ENCODE measurements at places on chromosomes 6 and 20. TPM values are rescaled to one million over a fixed set of nuclear protein-coding genes. Genes with fewer than 3 reads are reported as not detected.

DNA sequence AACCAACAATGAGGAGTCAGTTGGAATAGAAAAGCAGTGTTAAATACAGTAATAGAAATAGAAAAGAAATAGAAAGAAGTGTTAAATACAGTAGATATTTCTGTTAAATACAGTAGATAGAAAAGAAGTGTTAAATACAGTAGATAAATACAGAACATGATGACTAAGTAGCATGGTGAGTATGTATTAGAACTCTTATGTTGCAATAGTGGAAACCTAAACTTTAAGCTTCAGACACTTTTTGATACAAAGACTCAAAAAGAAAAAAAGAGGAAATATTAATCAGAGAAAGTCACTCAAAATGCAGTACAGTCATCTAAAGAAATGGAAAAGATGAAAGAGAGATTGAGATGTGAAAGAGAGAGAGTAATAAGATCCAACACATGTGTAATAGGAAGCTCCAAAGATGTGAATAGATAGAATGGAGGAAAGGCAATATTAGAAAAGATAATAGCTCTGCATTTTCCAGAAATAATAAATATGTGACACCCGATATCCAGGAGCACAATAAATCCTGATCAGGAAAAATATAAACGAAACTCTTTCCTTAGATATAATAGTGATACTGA lies 131.5 kb upstream of the KCNK16 start:
- H3K27ac ChIP-seq = no peak overlapping the region
- no peaks in the 10 kb centered on the region for H3K36me3 ChIP-seq
- DNase-seq = no peak
- H3K27me3 ChIP-seq = no peaks in the 10 kb centered on the region

- H3K36me3 ChIP-seq = no peaks in the 10 kb centered on the region
- no peaks in the 10 kb centered on the region for H3K27me3 ChIP-seq
- H3K4me3 ChIP-seq = no peak overlapping the region
- no peak overlapping the region for H3K27ac ChIP-seq
- DNase-seq = no peak
- H3K4me1 ChIP-seq = no peaks in the 10 kb centered on the region
Observed at GRCh38 chr6:156497618-156498017, 279.6 kb upstream of the ARID1B start.

GRCh38 chr6:167565388-167565787 lies 240.5 kb downstream of the TTLL2 start:
- no peak overlapping the region for H3K27ac ChIP-seq
- H3K27me3 ChIP-seq = no peaks in the 10 kb centered on the region
- H3K36me3 ChIP-seq = no peaks in the 10 kb centered on the region
- no peaks in the 10 kb centered on the region for H3K4me1 ChIP-seq
- H3K4me3 ChIP-seq = no peak overlapping the region

Gene KIF6
- 2.7 TPM for total RNA-seq

- DNase-seq = no peak
- H3K27me3 ChIP-seq = no peaks in the 10 kb centered on the region
- H3K27ac ChIP-seq = no peak overlapping the region
- peaks cover 16% of the 10 kb centered on the region for H3K36me3 ChIP-seq
Observed at GRCh38 chr20:44973053-44973452, 6.7 kb downstream of the STK4 start.

DNA sequence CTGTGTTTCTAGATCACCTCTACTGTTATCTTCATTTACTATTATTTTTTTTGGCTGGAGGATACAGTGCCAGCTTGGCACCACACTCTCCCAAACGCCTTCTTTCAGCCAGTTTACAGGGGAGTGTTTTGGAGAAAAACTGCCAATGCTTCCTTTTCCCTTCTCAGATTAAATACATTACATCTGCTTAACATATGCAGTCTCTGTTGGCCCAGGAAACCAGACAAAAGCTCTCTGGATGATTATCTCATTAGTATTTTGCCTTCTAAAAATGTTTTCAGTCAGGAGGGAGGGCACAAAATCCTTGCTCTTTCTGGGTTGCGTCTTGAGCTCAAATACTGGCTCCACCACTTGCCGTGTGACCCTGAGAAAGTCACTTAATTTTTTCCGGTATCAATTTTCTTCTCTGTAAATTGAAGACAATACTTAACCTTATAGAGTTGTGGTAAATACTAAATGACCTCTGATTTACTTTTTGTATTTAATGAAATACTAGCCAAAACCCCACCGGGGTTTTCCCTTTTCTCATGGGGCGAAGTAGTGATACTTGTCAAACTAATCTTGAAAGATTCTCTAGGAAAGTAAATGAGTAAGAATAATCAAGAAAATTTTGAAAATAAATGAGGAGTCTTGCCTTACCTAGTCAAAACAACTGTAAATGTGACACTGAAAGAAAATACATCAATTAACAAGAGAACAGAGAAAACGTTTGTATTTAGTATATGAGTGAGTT lies 146.2 kb downstream of the MMS22L start:
- H3K36me3 ChIP-seq = no peaks in the 10 kb centered on the region
- DNase-seq = no peak
- H3K4me1 ChIP-seq = no peaks in the 10 kb centered on the region
- H3K27ac ChIP-seq = no peak overlapping the region
- no peaks in the 10 kb centered on the region for H3K27me3 ChIP-seq
- H3K4me3 ChIP-seq = no peak overlapping the region

Gene MOG
- not detected for total RNA-seq

DNA sequence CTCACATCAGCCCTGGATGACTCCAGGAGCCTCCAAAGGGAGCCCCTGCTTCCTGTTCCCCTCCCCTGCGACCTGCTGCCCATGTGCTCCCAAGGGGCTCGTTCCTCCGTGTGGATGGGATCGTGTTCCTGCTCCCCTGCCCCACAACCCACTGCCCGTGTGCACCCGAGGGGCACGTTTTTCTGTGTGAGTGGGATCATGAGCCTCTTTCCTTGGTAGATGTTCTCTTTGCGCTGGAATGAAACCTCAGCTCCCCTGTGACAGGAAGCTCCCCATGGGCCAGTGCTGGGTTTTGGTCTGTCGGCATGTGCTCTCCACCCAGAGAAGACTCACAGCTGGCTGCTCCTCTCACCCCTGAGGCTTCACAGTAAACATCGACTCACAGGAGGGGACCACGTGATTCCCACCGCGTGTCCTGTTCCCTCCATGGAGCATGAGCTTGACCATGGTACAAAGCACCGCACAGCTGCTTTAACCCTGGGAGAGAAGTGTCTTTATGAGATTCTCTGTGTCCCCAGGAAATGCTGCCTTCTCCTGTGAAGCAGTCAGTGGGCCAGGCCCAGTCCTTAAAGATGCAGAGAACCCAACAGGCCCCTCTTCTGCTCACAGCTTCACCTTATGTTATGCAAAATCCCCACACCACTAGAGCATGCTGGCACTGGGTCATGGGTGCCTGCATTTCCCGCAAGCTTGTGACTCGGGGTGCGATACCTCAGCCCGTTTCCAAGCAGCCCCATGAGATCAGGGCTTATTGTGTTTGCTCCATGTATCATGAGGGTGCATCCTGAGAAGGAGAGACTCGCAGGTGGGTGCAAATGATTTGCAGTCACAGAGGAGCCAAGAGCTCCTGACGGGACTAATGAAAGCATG lies 215.1 kb downstream of the ERMARD start:
- peaks cover 5% of the 10 kb centered on the region for H3K4me1 ChIP-seq
- H3K36me3 ChIP-seq = no peaks in the 10 kb centered on the region
- no peak for DNase-seq
- H3K27ac ChIP-seq = no peak overlapping the region

Gene LAMA5
- total RNA-seq = 63.9 TPM

DNA sequence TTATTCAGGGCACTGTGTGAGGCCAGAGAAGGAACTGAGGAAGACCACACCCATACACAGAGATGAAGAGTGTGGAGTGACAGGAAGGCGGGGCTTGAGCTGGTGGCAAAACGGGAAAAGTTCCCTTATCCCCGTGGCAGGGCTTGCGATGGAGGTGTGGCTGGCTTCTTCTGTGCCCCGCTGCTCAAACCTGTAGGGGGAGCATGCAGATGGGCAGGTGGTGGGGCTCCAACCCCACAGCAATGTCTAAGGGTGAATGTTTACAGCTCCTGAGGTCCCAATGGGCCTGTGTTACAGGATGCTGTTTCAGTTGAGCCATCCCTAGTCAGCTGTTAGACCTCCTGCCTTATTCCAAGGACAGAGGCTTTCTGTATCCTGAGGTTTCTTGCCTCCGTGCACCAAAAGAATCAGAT lies 105.9 kb downstream of the LY86 start:
- peaks cover 16% of the 10 kb centered on the region for H3K4me1 ChIP-seq
- no peaks in the 10 kb centered on the region for H3K36me3 ChIP-seq
- no peaks in the 10 kb centered on the region for H3K27me3 ChIP-seq
- no peak for DNase-seq
- H3K4me3 ChIP-seq = no peak overlapping the region

DNA sequence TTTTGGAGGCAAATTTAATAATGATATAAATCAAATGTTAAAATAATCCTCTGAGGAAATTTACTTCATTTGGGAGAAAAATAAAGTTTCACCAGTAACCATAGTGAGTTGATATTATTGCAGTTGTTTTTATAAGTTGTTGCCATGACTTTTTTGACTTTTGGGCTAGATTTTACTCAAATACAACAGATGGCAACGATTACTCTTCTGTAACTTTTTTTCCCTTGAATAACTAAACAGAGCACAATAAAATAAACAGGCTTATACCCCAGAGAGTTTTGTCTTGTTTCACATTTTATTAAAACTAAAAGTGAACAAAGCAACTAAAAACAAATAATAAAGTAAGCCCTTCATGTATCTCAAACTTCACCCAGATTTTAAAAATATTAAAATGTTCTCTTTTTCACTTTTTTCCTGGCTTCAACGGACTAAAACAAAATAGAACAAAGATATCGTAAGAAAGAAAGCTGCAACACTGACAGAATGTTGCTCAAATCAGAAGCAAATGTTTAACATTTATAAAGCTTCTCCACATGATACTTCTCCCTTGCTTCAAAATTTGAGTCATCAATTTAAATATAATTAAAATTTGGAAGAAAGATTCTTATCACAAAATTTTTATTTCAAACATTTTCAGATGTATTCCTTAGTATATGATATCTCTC lies 42.5 kb upstream of the BMP5 start:
- no peaks in the 10 kb centered on the region for H3K4me1 ChIP-seq
- no peak for DNase-seq
- no peak overlapping the region for H3K27ac ChIP-seq
- H3K36me3 ChIP-seq = no peaks in the 10 kb centered on the region
- H3K4me3 ChIP-seq = no peak overlapping the region

Gene CRIP3
- total RNA-seq = 21.3 TPM

- H3K27me3 ChIP-seq = no peaks in the 10 kb centered on the region
- no peaks in the 10 kb centered on the region for H3K4me1 ChIP-seq
- no peak for DNase-seq
- no peak overlapping the region for H3K4me3 ChIP-seq
- H3K36me3 ChIP-seq = no peaks in the 10 kb centered on the region
Observed at GRCh38 chr6:54805077-54805476, 41.5 kb upstream of the FAM83B start.

Gene RIN2
- 5.5 TPM for total RNA-seq

GRCh38 chr20:55010761-55011160 lies 535.4 kb downstream of the DOK5 start:
- no peak overlapping the region for H3K4me3 ChIP-seq
- no peak overlapping the region for H3K27ac ChIP-seq

GRCh38 chr6:162463576-162463975 lies 264.0 kb downstream of the PRKN start:
- H3K4me1 ChIP-seq = no peaks in the 10 kb centered on the region
- no peaks in the 10 kb centered on the region for H3K27me3 ChIP-seq
- H3K36me3 ChIP-seq = no peaks in the 10 kb centered on the region
- no peak for DNase-seq
- H3K27ac ChIP-seq = no peak overlapping the region

DNA sequence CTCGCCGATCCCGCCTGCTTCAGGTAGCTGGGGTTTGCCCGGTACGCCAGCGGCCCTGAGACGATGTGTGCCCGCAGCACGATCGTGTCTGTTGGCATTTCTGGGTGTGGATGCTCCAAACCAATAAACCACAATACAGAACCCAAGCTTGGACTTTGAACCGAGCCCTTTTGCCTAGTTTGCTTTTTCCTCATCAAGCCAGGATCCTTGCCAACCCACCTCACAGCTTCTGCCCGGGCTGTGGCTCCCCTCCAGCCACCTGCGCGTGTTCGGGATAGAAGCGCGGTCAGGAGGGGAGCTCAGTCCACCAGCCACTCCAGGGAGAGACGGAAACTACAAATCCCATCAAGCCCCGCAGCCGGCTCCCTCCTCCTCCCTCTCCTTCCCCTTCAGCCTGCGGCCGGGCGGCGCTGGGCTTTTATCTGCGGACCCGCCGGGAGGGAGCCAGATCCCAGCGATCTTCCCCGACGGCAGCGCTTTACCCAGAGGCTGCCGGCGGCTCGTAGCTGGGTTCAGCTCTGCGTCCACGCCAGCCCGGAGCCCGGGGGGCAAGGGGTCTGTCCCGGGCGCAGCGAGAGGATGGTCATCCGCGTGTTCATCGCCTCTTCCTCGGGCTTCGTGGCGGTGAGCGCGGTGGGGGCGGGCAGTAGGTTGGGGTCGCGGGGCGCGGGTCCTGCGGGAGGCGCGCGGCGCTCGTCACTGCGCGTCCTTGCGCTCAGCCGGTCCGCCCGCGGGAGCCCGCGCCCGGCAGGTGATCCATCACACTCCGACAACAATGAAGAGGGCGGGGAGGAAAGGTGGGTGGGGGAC lies at the start of gene SH3BGRL2:
Gene SH3BGRL2, plus strand, starts transcription at position 447 of the 810 bp plus-strand sequence. Its CDS starts 133 bp downstream, at position 580.
- peaks cover 26% of the 10 kb centered on the region for H3K27me3 ChIP-seq
- peak within 1 kb of the TSS; percentile 81 for H3K4me3 ChIP-seq
- peak; percentile 95 for DNase-seq
- H3K27ac ChIP-seq = no peak within 1 kb of the TSS
- H3K4me1 ChIP-seq = peaks cover 22% of the 10 kb centered on the region
- no peaks in the 10 kb centered on the region for H3K36me3 ChIP-seq

Gene TAF11
- 75.0 TPM for total RNA-seq

Gene SMPD2
- total RNA-seq = 11.5 TPM

Measured in neural progenitor cell (in vitro differentiated cells).